Fibroblast of upper back skin (primary cell): ENCODE measurements at places on chromosomes 1 and 21.

DNA sequence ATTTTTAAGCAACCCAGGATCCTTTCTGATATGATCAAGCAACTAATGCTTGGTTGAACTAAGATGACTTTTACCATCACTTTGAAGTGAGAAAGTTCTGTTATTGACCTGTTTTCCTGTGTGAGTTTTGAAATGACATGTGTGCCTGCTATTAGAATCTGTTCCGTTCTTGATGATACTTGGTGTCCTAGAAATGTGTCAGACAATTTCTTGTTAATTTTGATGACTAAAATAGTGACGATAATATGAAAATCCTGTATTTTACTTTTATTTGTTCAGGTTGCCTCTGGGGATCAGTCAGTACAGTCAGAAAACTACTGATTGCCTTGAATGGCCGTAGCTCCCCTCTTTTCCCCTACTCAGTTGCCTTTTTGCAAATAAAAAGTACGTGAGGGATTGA, 228.0 kb downstream of the RYR2 start:
- DNase-seq: no peak

GRCh38 chr1:59669752-59670312, 144.9 kb upstream of the HOOK1 start:
- peak; percentile 55 for DNase-seq

GRCh38 chr21:42406201-42406621, 2.5 kb downstream of the UBASH3A start:
- DNase-seq: no peak

GRCh38 chr1:30323841-30324240, 399.5 kb downstream of the MATN1 start:
- no peak for DNase-seq

GRCh38 chr1:197399755-197400521, 131.9 kb downstream of the CRB1 start:
- DNase-seq: peak; percentile 57

DNA sequence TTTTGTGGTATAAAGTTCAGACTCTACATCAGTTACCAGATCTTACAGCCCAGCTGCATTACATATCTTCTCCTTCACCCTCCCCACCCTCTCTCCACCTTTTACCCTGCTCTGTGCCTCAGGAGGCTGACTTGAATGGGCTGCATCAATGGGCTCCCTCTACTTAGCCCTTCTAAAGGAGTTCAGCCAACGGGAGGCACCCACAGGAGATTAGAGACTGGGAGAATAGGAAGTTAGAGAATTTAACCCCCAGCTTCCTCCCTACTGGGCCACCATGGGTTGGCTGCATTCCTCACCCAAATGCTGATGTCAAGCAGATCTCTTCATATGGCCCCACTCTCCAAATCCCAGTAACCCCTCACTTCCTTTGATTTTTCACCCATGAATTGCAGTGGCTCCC, 17.1 kb upstream of the DUSP23 start:
- no peak for DNase-seq

DNA sequence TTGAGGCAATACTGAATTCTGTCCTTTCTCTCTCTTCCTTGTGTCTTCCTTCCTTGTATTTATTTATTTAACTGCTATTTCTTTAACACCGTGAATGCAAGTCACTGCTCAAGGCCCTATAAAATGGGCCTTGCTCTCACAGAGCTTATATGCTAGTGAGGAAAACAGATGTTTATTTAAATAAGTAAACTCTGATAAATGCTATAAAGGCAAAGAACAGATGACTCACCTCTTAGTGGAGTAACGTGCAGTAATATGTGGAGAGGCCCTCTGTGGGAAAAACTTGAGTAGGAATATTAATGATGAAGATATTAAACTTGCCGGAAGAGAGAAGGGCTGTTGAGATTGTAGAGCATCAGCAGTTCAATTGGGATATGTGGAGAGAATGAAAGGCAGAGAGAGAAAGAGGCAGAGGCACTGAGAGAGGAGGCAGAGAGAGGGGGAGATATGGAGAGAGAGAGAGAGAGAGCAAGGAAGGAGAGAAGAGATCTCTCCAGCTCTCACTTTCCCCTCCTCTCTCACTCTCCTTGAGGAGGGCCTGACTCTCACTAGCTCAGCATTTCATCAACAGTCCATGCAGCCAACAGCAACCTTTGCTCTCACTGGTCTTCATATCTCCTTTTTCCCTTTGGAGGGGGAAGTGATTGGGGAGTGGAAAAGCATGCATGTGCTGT, 322.2 kb downstream of the LMX1A start:
- no peak for DNase-seq

DNA sequence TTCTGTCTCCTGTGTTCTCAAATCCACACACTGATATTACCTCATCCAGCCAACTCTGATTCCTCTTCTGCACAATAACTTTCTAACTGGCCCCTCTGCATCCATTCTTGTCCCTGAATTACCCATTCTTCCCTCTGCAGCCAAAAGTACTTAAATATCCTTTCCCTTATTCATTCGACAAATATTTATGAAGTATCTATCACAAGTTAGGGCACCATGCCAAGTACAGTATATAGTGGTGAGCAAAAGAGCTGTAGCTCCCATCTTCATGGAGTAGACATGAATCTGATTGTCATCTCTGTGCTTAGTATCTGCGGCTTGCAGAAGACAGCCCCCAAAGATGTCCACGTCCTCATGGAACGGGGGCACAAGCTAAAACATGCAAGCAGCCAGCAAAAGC, 316.8 kb downstream of the SETD4 start:
- DNase-seq: peak; percentile 81

- DNase-seq: no peak
These were observed 119.7 kb upstream of the ADAMTS5 start for GRCh38 chr21:27086630-27087029.

- no peak for DNase-seq
These were observed 107.2 kb downstream of the EDEM3 start for GRCh38 chr1:184647471-184647870.

DNA sequence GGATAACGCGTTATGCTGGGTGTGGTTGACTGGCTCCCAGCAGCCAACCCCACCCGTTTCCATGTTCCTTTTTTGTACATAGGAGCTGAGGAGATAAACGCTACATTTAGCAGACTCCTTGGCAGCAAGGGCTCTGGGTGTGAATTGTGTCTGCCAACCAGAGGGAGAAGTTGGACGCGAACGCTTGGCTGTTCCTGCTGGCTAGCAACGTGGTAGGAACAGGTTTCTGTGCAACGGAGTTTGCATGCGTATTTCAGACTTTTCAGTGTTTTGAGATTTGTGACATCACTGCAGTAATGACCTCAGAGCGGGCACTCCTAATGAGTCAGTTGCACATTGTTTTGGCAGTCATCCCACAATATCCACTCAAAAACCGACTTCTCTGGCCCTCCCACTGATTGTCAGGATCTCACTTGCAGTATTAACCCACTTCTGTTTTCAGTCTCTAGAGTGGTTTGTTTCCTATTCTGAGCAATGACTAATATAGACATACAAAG, 98.7 kb upstream of the RGS1 start:
- no peak for DNase-seq

GRCh38 chr1:169193191-169193850, 86.8 kb downstream of the ATP1B1 start:
- DNase-seq: peak; percentile 18

GRCh38 chr1:239536165-239536849, 149.9 kb downstream of the CHRM3 start:
- no peak for DNase-seq

- DNase-seq: no peak
These were observed 52.9 kb downstream of the L1TD1 start for GRCh38 chr1:62247391-62248168.

- peak; percentile 91 for DNase-seq
These were observed 200.0 kb downstream of the MATN1 start for GRCh38 chr1:30523055-30524020.

DNA sequence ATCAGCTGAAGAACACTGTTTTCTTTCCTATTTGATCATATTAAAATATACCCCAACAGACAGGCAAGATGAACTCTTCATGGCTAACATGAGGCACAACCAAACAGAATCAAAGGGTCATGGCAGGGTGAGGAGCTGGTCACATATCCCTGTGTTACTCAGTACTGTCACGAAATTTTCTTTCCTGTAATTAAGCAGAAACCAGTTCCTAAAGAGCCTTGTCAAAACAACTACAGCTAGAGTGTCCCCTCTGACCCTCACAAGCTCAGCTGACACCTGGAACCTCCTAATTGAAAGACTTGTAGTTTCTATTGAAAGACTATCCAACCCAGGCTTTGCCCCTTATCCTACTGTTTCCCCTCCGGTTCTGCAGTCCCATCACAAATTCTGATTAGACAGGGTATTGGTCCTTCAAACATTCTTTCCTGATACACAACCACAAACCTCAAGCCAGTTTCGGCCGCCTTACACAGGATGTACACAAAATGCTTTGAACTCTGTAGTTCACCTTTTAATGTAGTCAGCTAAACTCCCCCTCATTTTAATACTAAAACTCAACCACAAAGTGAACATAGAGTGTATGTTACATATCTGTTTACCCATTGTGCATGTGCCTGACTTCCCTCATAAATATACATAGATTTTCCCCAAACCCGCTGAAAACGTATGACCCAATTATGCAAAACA, 651.9 kb downstream of the MRPL39 start:
- DNase-seq: no peak

DNA sequence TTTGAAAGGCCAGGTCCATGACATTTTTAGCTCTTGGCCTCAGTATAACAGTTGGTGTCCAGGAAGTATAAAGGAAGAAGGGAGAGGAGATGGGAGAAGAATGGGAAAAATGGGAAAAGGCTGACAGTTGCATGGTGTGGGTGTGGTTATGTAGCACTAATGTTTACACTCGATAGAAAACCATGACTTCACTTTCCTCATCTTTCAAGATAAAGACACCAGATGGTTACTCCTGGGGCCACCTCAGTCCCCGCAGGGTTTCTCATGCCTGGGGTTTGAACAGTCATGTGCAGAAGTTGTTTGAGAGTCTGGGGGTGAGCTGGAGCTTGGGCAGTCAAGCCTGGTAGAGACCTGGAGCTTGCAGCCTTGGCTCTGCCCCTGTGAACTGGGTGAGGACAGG, 7.9 kb downstream of the PGBD2 start:
- DNase-seq: no peak

GRCh38 chr1:117732956-117733355, 127.1 kb downstream of the TENT5C start:
- no peak for DNase-seq

DNA sequence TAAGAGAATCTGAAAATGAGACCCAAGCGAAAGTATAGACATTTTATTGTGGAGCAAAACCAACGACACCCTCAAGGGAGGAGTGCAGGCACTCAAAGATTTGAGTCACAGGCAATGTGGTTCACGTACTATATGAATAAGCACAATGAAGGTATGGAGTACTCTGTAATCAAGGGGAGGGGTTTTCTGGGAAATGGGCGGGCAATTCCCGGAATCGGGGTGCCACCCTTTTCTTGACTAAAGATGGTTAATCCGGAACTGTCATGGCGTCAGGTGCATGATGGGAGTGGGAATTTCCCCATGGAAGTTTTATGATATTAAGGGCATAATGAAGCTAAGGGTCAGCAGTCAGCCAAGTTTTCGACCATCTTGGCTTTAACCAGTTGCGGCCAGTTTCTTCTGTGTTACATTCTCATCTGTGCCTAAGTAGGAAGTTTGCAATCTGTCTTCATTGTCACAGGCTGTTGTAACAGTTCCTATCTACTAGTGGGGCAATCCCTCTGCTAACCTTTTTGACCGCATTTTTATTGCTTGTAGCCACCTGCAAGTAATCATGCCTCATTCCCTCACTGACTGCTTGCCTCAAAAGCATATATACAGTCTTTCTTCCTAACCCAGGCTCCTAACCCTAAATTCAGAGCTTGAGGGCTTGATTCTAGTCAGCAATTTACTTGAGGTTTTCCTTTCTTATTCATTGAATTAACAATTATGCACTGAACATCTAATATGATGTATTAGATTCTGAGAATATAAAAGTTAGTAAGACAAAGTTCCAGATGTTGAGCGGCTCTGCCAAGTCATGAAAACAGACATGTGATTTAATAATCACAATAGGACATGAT, 775 bp upstream of the AIM2 start:
- peak; percentile 46 for DNase-seq

- DNase-seq: no peak
These were observed 489.3 kb downstream of the AMY1C start for GRCh38 chr1:104238991-104239390.

GRCh38 chr1:41481109-41481775, 3.2 kb downstream of the EDN2 start:
- no peak for DNase-seq

- peak; percentile 74 for DNase-seq
These were observed 24.7 kb upstream of the ADGRB2 start for GRCh38 chr1:31788825-31789256.

DNA sequence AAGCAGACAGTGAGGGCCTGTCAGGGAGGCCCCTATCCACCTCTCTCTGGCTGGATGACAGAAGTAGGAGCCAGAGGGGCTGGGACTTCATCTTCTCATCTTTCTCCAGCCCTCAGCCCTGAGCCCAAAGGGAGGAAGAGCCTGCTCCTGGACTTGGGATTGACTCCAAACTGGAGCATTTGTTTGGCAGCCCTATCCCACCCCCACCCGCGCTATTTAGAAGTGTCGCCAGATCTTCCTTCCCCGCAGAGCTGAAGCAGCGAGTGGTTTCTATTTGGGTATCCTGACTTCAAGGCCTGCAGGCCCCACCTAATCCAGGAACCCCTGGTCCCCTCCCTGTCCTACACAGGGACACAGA, 9.6 kb downstream of the NES start:
- DNase-seq: peak; percentile 55

GRCh38 chr1:39688706-39689105, 2.5 kb downstream of the HPCAL4 start:
- DNase-seq: no peak

GRCh38 chr1:179857009-179857408, 20.6 kb downstream of the TOR1AIP2 start:
- no peak for DNase-seq
